WERI-Rb-1 (cell line): ENCODE measurements at places on chromosomes 11 and 22.

- no peak for DNase-seq
These were observed 103.7 kb downstream of the SHANK2 start for GRCh38 chr11:71148716-71149115.

GRCh38 chr11:65573391-65574079 lies 1.2 kb downstream of the FAM89B start:
- DNase-seq: no peak

DNA sequence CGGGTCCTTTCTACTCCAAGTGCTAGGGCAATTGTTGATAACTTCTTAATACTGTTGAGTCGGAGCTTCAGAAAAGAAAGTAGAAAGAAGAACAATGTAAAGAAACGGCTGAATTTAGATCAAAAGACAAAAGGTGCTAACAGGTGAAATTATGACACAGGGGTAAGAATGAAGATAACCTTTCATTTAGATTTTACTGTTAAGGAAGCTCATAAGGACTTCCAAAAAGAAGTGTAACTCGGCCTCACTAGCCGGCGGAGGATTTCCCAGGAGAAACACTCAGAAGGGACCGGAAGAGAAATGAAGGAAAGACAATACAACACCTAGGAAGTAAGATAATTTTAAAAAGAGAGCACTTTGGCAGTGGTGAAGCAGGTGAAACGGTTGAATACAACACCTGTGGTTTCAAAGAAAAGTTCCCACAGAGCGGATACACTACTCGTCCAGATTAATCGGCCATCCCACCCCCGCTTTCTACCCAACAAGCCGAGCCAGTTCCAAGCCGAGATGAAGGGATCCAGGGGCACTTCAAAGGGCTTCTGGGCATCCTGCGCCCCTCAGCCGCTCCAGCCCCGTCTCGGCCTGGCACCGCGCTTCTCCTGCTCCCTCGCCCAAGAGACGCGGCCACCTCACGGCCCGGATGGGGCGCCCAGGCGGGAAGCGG lies 737 bp downstream of the PPP2R1B start:
- no peak for DNase-seq

DNA sequence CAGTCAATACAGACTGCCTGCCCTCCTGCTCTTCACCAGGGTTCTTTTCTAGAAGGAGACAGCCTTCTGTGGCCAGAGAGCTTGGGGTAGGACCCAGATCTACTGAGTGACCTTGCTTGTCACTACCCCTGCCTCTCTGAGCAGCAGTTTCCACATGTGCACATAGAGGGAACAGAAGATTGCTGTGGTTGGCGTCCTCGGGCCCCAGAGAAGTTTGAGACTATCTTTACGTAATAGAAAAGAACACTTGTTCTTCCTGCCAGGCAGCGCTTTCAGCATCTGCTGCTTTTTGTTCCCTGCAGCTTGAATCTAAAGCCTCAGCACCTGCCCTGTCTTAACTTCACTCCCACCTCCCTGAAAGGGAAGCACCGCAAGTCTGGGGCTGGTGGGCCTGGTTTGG lies 1.9 kb upstream of the FKBP2 start:
- no peak for DNase-seq

GRCh38 chr22:19962909-19963806 lies 21.5 kb upstream of the TXNRD2 start:
- no peak for DNase-seq

GRCh38 chr11:944711-945470 lies 19.2 kb downstream of the AP2A2 start:
- no peak for DNase-seq

DNA sequence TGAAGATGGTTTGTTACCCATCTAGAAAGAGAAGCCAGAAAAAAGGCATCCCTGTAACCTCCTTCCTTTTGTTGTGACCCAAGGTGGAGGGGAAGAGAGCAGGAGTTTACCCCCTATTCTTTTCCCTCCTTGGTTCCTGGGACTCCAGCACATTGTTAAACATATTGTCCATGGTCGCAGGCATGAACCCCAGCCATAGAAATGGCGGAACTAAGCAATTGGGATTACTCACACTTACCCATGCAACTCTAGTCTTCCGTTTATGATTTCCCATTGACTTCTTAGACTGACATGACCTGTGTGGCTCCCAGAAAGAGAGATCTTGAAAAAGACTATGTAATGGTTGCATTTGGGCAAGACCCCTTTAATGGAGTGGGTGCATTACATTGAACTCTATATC lies 45.4 kb downstream of the OR4C46 start:
- no peak for DNase-seq

- DNase-seq: no peak
These were observed 49.2 kb upstream of the KCNQ1OT1 start for GRCh38 chr11:2748814-2749554.

GRCh38 chr11:35848616-35849015 lies 95.2 kb upstream of the LDLRAD3 start:
- DNase-seq: no peak

GRCh38 chr22:29442976-29443375 lies 4.6 kb downstream of the RFPL1 start:
- no peak for DNase-seq

- DNase-seq: no peak
These were observed 187.4 kb downstream of the GRIK4 start for GRCh38 chr11:120698918-120699317.

GRCh38 chr11:106400949-106401570 lies 323.6 kb downstream of the AASDHPPT start:
- no peak for DNase-seq

GRCh38 chr11:45026835-45027234 lies 76.2 kb upstream of the TP53I11 start:
- DNase-seq: no peak

- peak; percentile 38 for DNase-seq
These were observed 57.4 kb upstream of the ARHGAP42 start for GRCh38 chr11:100629671-100630070.

DNA sequence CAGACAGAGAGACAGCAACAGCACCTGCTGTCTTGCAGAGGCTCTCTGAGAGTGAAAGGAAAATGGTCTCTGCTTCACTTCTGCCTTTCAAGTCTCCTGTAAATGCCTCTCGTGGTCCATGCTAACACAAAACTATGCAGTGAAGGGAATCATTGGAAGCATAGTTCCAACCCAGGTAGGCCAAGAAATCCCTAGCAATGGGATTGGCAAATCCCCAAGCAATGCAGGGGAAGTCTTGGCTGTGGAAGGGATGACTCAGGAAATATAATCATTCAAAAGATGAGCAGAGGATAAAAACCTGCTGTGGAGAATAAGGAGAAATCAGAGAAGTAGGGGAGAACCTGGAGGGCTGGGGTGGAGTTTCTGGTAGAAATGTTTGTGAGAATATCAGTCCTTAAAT lies 216.1 kb upstream of the ZBED5 start:
- DNase-seq: no peak

- DNase-seq: no peak
These were observed 985.1 kb downstream of the BRD1 start for GRCh38 chr22:48842583-48842945.

GRCh38 chr11:44833221-44833876 lies 106.6 kb downstream of the TSPAN18 start:
- no peak for DNase-seq

GRCh38 chr11:69145050-69145380 lies 10.7 kb upstream of the SMIM38 start:
- DNase-seq: no peak

DNA sequence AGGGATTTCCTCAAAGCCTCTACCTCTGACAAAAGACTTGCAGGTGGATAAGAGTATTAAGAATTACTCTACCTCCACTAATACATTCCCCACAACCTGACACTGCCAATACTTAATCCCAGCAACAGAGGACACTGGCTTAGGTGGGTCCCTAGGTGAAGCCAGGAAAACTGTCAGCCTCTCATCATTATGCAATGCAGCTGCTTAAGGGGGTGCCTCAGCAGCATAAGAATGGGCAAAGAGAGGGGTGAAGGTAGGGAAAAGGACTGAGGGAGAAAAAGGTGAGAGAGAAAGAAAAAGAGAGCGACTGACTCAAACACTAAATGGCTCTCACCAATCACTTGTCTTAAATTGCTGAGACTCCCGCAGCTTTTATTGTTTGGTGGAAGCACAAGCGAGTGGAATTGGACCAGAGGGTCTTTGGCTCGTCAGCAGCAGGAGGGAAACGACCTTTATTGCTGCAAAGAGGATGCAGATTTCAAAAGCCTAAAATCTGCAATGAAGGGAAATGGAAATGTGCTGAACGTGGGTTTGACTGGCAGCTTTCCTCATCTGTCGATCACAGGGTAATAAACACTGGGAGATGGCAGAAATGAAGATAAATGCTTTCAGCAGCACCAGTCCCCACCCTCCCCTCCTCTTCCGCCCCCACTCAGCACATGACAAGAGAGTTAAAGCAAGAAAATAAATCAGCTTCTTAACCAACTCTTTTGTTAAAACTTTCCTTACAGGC lies 64.9 kb upstream of the CHRM4 start:
- DNase-seq: peak; percentile 42

GRCh38 chr22:46569055-46569847 lies 31.8 kb upstream of the CELSR1 start:
- no peak for DNase-seq

DNA sequence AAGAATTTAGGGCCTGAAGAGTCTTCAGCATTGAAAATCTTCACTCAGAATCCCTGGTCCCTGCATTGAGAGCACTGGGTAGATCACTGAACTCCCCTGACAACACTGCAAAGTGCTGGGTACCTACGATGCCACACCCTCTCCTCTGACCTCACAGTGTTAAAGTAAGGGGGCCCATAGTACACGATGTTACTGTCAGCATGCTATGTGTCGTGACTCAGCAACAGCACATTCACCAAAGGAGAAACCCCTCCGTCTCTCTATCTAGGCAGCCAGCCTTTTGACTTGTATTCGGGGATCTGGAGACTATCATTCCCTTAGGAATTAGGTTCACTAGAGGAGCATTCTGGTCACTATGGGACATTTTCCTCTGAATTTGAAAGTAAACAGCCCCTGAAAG lies 67.4 kb upstream of the PITPNB start:
- no peak for DNase-seq

- no peak for DNase-seq
These were observed 58.9 kb downstream of the RCN1 start for GRCh38 chr11:32149748-32150147.

- no peak for DNase-seq
These were observed 139.4 kb downstream of the SPATA19 start for GRCh38 chr11:133705873-133706272.

DNA sequence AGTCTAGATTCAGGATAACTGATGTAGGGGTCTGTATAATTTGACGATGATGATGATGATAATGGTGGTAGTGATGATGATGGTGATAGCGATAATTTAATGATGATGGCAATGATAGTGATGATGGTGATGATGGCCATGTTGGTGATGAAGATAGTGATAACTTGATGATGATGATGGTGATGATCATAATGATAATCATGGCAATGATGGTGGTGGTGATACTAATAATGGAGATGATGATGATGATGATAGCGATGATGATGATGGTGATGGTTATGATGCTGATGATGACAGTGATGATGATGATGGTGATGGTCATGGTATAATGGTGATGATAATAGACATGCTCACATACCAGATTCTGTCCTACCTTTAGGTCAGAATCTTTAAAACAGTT lies 66.2 kb upstream of the SEZ6L start:
- DNase-seq: no peak

DNA sequence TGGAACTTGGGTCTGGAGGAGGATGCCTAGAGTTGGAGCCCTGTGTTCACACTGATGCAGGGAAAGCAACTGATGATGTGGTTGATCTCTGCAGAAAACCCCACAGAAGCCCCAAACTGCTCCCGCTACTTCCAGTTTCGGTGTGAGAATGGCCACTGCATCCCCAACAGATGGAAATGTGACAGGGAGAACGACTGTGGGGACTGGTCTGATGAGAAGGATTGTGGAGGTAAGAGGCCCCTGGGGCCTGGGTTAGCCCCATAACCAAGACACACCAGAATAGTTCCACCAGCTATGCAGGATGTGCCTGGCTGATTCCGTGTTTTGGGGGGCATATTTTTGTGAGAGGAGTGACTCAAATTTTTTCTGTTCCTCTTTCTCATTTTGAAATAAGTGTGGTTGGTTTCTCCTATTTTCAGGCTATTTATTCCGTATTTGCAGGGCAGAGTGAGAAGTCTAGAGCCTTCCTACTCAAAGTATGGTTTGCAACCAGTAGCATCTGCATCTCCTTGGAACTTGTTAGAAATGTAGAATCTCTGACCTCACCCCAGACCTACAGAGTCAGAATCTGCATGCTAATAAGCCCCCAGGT lies 137.3 kb upstream of the SORL1-AS1 start:
- DNase-seq: no peak

- DNase-seq: peak; percentile 85
These were observed 96.5 kb upstream of the FGF3 start for GRCh38 chr11:69915501-69916250.

- DNase-seq: no peak
These were observed 52.3 kb downstream of the ST14 start for GRCh38 chr11:130211781-130212401.

- DNase-seq: no peak
These were observed 60.4 kb downstream of the SBF2 start for GRCh38 chr11:10233581-10233980.

DNA sequence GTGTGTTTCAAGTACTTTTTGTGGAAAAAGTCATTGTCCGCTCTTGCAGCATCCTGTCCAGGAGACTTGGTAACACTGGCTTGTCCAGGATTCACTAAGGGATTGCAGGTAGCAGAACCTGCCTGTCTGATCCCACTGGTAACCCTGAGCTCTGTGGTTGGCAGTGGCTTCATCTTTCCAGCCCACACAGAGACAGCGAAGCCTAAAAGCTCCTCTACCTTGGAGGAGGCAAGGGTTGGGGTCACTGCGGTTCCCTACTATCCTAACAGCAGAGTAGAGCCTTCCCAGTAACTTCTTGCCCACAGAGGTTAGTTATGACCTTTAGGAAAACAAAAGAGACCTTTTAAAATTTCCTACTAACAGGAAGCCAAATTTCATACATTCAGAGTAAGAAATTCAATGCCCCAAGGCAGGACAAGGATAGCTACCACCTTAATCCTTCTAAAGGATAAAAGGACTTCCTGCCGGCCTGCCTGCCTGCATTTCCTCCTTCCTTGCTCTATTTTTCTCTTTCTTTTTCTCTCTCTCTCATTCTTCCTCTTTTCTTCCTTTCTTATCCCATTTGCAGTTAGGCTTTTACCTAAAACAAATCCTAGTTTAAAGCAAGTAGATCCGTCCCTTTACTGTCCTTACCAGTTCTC lies 8.4 kb upstream of the RCN1 start:
- DNase-seq: no peak

GRCh38 chr11:12269446-12270214 lies 107.7 kb upstream of the PARVA start:
- DNase-seq: no peak

- no peak for DNase-seq
These were observed 6.5 kb downstream of the MTMR2 start for GRCh38 chr11:95917193-95918036.

- no peak for DNase-seq
These were observed 42.8 kb downstream of the CSTPP1 start for GRCh38 chr11:46979358-46979757.
